ENCODE measurements at places on chromosomes 3 and 15. TPM values are rescaled to one million over a fixed set of nuclear protein-coding genes. Genes with fewer than 3 reads are reported as not detected.

DNA sequence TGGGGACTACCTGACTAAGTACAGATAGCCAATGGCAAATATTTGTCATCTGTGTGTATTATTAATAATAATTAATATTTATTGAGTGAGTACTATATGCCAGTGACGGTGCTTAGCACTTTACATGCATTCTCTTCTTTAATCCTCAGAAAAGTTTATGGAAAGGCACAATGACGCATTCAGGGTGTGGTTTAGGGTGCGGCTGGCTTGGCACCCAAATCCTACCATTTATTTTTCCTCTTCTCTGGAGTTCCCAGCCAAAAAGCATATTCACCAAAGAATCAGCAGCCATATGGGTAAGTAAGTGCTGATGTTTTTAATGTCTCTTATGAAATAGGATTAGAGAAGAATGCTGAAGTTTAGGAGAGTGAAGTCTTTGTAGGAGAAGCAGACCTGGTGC, 140.4 kb upstream of the TP63 start:
- no peak for DNase-seq

DNA sequence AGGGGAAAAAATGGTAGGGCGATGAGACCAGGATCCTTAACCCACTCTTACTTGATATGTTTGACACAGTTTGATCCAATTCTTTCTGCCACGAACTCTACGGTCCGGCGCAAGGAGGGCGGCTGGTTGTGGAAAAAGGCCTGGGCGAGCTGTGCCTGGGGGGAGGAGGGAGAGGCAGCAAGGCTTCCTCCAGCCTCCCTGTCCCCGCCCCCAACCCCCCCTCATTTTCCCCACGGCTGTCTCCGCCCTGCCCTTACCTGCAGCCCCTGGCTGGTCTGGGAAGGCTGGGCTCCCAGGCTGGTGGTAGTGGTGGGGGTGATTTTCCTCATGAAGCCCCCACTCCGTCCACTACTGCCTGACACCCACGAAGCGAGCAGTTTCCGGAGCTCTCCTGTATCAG, 8.0 kb downstream of the CDAN1 start:
- no peak for DNase-seq

GRCh38 chr3:81300324-81300927, 461.0 kb downstream of the GBE1 start:
- DNase-seq: no peak

GRCh38 chr15:90828111-90828510, 40.3 kb upstream of the FURIN start:
- no peak for DNase-seq

DNA sequence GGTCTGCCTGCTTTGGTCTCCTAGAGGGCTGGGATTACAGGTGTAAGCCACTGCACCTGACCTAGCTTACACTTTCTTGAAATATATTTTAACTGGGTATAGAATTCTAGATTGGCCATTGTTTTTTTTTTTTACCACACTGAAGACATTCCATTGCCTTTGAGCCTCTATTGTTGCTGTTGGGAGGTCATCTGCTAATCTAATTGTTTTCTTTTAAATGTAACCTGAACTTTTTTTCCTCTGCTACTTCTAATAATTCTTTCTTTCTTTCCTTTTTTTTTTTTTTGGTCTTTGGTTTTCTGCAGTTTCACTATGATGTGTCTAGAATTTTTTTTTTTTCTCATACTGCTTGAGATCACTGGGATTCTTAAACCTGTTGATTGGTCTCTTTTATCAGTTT, 28.1 kb downstream of the ERICH6 start:
- no peak for DNase-seq

- no peak for DNase-seq
These were observed 38.1 kb downstream of the UBE2E2 start for GRCh38 chr3:23241256-23241655.

- no peak for DNase-seq
These were observed 67.5 kb downstream of the KCNMB2 start for GRCh38 chr3:178603735-178604134.

- no peak for DNase-seq
These were observed 10.1 kb downstream of the KLF13 start for GRCh38 chr15:31336593-31337295.

The MST1 gene
- total RNA-seq: 25.7 TPM

The LRRC2 gene
- total RNA-seq: 10.2 TPM

The MAP1A gene
- total RNA-seq: 0.74 TPM

The FAM174B gene
- total RNA-seq: 66.0 TPM

The GPR156 gene
- total RNA-seq: 1.4 TPM

Data from endodermal cell (in vitro differentiated cells).